GM23338 (cell line): ENCODE measurements at places on chromosomes 5 and 9. TPM values are rescaled to one million over a fixed set of nuclear protein-coding genes. Genes with fewer than 3 reads are reported as not detected.

DNA sequence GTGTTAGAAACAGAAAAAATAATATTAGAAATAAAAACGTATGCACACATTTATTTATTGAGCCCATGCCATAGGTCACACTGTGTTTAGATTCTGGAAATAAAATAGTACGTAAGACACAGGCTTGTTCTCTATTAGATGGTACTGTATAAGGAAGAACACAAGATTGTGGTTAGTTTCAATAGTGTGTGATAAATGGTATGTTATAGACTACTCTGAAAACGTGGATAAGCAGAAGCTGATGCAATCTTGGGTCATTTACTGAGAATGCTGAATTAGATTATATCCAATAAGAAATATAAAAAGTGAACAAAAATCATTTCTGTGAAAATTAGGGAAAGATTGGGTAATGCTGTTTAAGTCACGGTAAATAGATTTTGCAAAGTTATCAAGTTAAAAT lies 1456.4 kb upstream of the ACO1 start:
- no peak for DNase-seq

GRCh38 chr9:133355881-133356357 lies 368 bp downstream of the SURF1 start:
- DNase-seq = peak; percentile 51

DNA sequence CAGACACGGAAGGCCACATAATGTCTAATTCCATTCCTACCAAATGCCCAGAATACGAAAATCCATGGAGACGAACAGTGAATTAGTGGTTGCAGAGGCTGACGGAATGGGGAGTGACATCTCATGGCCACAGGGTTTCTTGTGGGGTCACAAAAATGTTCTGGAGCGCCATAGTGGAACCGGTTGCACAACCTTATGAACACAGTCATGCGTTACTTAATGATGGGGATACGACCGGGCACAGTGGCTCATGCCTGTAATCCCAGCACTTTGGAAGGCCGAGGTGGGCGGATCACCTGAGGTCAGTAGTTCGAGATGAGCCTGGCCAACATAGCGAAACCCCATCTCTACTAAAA lies 26.0 kb upstream of the TTLL11 start:
- no peak for DNase-seq

DNA sequence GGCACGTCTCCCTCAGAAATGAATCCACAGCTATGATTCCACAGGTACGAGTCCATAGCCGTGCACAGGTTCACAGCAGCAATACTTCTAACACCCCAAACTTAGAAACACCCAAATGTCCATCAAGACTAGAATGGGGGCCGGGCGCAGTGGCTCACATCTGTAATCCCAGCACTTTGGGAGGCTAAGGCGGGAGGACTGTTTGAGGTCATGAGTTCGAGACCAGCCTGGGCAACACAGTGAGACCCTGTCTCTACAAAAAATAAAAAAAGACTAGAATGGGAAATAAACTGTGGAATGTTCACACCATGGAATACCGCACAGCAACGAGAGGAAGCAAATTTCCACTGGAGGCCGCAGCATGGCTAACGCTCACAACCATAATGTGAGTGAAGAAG lies 4.3 kb upstream of the DOLPP1 start:
- DNase-seq = no peak

GRCh38 chr5:134506054-134507039 lies 19.1 kb upstream of the JADE2 start:
- peak; percentile 82 for DNase-seq

- no peak for DNase-seq
These were observed 685.8 kb downstream of the MAT2B start for GRCh38 chr5:164191240-164191639.

GRCh38 chr5:102860035-102860434 lies 104.9 kb downstream of the PAM start:
- no peak for DNase-seq

DNA sequence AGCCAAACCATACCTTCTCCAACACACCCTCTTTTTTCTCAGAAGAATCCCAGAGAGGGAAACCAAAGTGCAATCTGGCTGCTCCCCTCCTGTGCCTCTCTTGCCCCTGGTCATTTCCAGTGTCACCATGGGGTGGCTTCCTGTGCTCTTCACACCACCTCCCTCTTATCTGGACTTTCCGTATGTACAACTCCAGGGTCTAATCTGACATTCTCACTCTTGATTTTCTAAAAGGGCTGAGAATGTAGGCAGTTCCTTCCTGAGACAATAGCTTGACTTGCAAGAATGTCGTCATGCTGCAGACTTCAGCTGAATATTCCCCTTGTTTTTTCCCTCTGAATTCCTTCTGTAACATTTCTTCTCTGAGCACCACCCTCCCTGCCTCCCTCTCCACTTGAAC lies 110.2 kb downstream of the FBXL7 start:
- DNase-seq = peak; percentile 36

CTNND2 gene
- total RNA-seq = 6.6 and 7.0 TPM in 2 replicates

FAM170A gene
- not detected in 2 replicates for total RNA-seq

BTNL8 gene
- total RNA-seq = 0.85 TPM in 1 of 2 replicates, not detected in the other

MCIDAS gene
- total RNA-seq = 0.12 TPM in 1 of 2 replicates, not detected in the other

CA9 gene
- not detected in 2 replicates for total RNA-seq

GPX8 gene
- 52.1 and 64.4 TPM in 2 replicates for total RNA-seq

HMMR gene
- total RNA-seq = 54.8 and 77.9 TPM in 2 replicates
